ENCODE measurements at places on chromosomes 7 and 10. TPM values are rescaled to one million over a fixed set of nuclear protein-coding genes. Genes with fewer than 3 reads are reported as not detected.

Gene CHCHD2
- 44.4 TPM for total RNA-seq

Gene AS3MT
- total RNA-seq, result 11.8 TPM

Gene SPDYE1
- total RNA-seq, result not detected

Gene AKR1E2
- 4.9 TPM for total RNA-seq

Gene UNC5B
- total RNA-seq, result 14.5 TPM

Gene FAM25C
- not detected for total RNA-seq

Gene AGAP9
- 14.4 TPM for total RNA-seq

Gene AGBL3
- total RNA-seq, result 7.6 TPM

Gene EBF3
- total RNA-seq, result 0.44 TPM

Gene PRTFDC1
- 20.7 TPM for total RNA-seq

Gene SFXN3
- total RNA-seq, result 1.6 TPM

Gene PTN
- total RNA-seq, result 4.8 TPM

Gene C10orf53
- not detected for total RNA-seq

Gene FFAR4
- total RNA-seq, result not detected

Gene C10orf143
- total RNA-seq, result 3.5 TPM

Gene CLEC2L
- 0.26 TPM for total RNA-seq

Gene GRID2IP
- 1.9 TPM for total RNA-seq

Gene NUTM2A
- total RNA-seq, result 1.5 TPM

Gene GIMAP8
- total RNA-seq, result not detected

Gene ITPRID1
- 4.6 TPM for total RNA-seq

Gene HIBADH
- 82.7 TPM for total RNA-seq

Gene SPACDR
- total RNA-seq, result 2.1 TPM

Gene PLCE1
- total RNA-seq, result 13.1 TPM

Gene MAP3K8
- total RNA-seq, result 39.9 TPM
